ENCODE measurements at places on chromosomes 7 and 10.

GRCh38 chr10:71232089-71232998 lies 20.0 kb downstream of the UNC5B start:
- no peak for DNase-seq

- DNase-seq: no peak
Observed at GRCh38 chr10:129491123-129491734, 24.2 kb downstream of the MGMT start.

GRCh38 chr10:101655570-101655969 lies 39.4 kb downstream of the FBXW4 start:
- DNase-seq: no peak

DNA sequence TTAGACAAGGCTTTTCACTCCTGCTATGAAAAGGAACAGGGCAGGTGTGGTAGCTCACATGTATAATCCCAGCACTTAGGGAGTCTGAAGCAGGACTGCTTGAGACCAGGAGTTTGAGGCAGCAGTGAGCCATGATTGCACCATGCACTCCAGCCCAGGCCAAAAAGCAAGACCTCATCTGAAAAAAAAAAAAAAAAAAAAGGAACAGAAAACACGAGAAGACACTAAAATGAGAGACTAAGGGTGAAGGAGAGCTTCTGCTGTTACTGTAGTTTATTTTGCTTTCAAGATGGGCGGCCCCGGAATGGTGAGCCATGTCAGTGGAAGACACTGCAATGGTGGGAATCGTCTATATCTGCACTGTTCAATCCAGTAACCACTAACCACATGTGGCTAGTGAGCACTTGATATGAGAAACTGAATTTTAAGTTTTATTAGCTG lies 9.9 kb downstream of the PIP4K2A start:
- no peak for DNase-seq

GRCh38 chr7:139613971-139614411 lies 90.5 kb downstream of the CLEC2L start:
- no peak for DNase-seq

DNA sequence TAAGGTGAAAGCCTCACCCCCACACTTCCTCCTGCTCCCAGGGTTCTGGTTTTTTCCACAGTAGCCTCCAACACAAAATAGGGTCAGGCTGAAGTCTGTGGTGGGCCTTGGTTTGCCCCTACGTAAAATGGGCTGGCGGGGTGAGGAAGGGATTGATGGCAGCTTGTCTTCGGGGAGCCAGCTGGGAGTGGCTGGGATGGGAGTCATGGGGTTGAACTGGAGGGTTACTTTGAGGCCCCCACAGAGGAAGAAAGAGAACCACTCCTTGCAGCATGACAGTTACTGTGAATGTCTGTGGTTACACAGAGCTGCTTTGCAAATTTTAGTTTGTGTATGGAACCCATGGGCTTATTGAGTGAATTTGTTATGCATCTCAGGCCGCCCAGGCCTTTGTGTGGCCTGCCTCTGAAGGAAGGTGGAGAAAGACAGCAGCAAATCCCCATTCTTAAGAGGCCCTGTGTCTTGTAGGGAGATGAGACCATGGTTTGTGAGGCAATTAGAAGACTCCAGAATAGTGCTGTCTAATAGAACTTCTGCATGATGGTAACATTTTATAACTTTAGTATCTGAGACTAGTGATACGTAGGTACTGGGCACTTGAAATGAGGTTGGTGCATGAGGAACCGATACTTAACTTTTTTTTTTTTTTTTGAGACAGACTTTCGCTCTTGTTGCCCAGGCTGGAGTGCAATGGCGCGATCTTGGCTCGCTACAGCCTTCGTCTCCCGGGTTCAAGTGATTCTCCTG lies 8.1 kb downstream of the TRIM8 start:
- DNase-seq: no peak

- DNase-seq: no peak
Observed at GRCh38 chr7:78080811-78081210, 282.2 kb downstream of the PHTF2 start.

Measured in effector memory CD8-positive, alpha-beta T cell (primary cell).